Progenitor cell of endocrine pancreas (in vitro differentiated cells): ENCODE measurements at places on chromosomes 5 and 9. TPM values are rescaled to one million over a fixed set of nuclear protein-coding genes. Genes with fewer than 3 reads are reported as not detected.

DNA sequence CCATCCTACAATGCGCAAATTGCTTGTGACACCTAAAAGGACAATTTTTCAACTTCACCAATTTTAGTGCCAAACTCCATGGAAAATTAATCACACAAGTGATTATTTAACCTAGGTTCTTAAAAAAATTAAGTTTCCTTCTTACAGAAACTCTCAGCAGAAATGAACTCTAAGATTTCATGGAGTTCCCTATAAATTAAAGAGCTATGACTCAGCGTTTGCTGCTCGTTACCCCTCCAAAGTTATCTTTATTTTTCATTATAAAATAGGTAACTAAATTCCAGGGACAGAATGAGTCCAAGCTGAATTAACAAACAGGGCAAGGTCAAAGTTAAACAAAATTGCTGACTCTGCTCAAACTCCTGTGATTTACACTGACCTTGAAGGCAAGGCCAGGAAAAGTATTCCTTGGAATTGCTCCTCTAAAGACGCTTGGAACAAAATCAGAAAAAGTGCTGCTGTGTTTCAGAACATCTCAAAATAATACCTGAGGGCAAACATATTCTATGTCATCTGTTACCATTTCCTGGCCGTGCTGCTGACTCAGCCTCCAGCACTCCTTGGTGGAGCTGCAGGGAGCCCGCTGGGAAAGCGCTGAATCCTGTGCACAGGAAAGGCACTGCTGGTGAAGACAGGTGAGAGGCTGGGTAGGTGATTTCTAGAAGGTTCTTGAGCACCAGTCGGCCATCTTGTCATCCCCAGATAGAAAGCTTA is 2.5 kb upstream of the CMBL start:
- peaks cover 12% of the 10 kb centered on the region for H3K27me3 ChIP-seq
- no peak for DNase-seq
- H3K27ac ChIP-seq, result no peak overlapping the region
- no peaks in the 10 kb centered on the region for H3K36me3 ChIP-seq
- H3K4me1 ChIP-seq, result peaks cover 13% of the 10 kb centered on the region

The SLC25A46 gene
- total RNA-seq, result 42.0 and 42.1 TPM in 2 replicates

The AHRR gene
- total RNA-seq, result 0.69 and 1.3 TPM in 2 replicates

- H3K27me3 ChIP-seq, result no peaks in the 10 kb centered on the region
- no peak overlapping the region for H3K4me3 ChIP-seq
- H3K36me3 ChIP-seq, result peaks cover 23% of the 10 kb centered on the region
- H3K4me1 ChIP-seq, result no peaks in the 10 kb centered on the region
- H3K27ac ChIP-seq, result no peak overlapping the region
Measured at GRCh38 chr5:151040211-151040747, 19.9 kb downstream of the GPX3 start.

DNA sequence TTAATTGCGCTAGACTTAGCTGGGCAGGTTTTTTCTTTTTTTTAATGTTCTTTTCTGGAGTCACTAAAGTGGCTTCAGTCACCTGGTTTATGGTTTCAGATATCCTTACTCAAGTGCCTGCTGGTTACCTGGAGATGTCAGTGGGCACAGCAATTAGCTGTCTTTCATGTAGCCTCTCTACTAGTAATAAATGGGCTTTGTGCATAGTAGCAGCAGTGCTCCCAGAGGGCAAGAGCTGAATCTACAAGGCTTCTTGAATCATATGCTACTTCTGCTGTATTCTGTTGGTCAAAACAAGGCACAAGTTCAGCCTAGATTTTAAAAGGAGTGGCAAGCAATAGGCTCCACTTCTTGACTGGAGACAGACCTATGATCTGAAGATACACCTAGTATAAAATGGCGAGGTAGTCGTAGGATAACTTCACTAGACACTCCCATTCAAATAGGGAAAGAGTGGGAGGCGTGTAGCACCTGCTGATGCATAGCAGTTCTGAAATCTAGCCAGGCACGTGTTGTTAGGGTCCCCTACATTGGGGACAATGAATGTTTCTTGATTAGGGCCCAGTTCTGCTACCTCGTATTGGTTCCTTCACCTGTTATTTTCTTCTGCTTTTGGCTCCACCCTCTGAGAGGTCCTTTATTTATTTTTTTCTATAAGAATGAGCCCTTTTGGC is 7.0 kb downstream of the SCAMP1 start:
- H3K27ac ChIP-seq, result no peak overlapping the region
- no peak for DNase-seq
- H3K27me3 ChIP-seq, result no peaks in the 10 kb centered on the region
- H3K36me3 ChIP-seq, result no peaks in the 10 kb centered on the region

The FOXI1 gene
- total RNA-seq, result not detected in 2 replicates

DNA sequence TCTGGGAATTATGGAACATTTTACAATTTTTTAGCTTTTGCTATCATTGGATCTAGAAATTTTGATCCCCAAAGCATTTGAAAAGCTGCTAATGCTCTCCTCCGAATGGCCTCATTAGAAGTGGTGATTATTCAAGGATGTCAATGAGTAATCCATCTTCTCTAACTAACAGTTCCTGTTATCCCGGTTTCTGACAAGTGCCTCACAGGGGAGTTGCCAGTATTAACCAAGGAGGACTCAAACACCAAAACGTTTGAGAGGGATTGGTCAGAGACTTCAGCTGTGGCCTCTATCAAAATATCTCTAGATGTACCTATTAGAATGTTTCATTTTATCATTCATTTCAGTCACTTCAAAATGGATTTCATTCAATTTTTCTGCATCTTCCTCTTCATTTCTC is 208.3 kb upstream of the ITGA1 start:
- H3K27me3 ChIP-seq, result no peaks in the 10 kb centered on the region
- DNase-seq, result no peak
- no peak overlapping the region for H3K4me3 ChIP-seq
- H3K27ac ChIP-seq, result peak overlapping the region; percentile 68
- H3K36me3 ChIP-seq, result no peaks in the 10 kb centered on the region

The NR5A1 gene
- total RNA-seq, result 0.36 and 0.49 TPM in 2 replicates

The PAPPA gene
- 0.33 and 0.36 TPM in 2 replicates for total RNA-seq

The RRAGA gene
- 52.6 and 53.3 TPM in 2 replicates for total RNA-seq
